ENCODE measurements at places on chromosomes 11 and 22.

DNA sequence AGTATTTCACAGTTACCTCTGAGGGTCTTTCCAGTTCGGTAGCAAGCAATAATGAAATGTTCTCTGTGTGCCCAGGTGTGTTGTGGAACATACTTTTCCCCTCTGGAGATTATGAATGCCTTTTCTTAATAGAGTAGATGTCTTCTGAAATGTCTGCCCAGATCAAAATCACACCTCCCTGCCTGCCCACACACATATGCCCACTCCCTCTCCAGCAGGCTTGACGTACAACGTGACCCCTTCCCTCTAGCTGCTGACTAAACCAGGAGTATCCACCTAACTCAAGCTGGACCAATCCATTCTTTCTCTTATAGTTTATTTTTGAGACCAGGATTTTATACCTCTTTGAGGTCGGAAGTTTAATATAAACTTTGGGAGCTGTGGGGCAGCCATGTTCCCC is 48.7 kb downstream of the ME3 start:
- no peak for DNase-seq

- DNase-seq: no peak
Observed at GRCh38 chr11:84780689-84781293, 846.4 kb downstream of the DLG2 start.

DNA sequence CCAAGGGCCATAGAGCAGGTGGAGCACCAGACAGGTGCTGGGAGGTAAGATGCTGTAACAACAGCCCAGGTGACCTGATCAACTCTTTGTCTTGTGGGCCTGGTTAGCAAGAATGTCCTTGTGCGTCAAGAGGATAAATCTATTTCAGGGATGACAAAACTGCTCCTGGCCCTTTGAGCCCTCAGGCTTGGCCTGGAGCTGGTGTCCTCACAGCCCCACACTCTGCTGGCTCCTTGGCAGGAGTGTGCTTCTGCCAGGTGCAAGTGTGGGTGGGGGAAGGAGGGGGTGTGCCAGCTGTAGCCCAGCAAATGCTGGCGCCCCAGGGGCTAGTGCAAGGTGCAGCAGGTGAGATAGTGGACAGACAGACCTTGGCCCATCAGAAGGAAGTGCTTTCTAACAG is 19.5 kb downstream of the AMPD3 start:
- DNase-seq: no peak

DNA sequence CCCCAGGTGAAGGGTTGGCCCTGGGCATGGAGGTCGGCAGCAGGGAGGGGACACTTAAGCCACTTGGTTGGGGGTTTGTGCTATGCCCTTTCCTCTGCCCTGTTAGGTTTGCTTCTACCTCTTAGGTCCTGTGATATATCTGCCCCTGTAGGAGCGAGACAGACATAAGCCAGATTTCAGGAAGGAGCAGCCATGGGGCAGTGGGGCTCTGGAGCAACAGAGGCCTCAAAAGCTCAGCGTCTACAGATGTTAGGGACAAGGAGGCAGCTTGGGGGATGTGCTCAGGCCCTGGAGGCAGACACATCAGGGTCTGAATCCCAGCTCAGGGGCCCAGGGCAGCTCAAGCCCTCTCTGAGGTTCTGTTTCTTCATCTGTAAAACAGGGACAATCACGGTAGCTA is 27.2 kb upstream of the KCNQ1OT1 start:
- no peak for DNase-seq

DNA sequence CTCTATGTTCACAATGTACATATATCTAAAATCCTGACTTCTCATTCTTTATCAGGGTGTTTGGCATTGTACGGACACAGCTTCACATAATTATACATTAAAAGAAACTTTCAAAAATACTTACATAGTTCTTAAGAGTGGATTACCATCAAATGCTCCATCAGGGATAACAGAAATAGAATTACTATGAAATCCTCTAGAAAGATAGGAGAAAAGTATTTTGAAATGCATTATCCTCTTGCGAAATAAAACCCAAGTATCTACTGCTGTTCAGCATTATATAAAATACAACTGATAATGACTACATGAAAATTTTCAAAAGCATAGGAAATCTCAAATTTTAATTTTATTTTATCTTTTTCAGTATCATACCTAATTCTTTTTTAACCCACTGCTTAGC is 17.8 kb upstream of the CCDC34 start:
- DNase-seq: no peak

GRCh38 chr11:58745705-58746364 is 14.1 kb upstream of the GLYAT start:
- DNase-seq: no peak

- DNase-seq: no peak
Observed at GRCh38 chr11:107140983-107141382, 122.7 kb upstream of the GUCY1A2 start.

DNA sequence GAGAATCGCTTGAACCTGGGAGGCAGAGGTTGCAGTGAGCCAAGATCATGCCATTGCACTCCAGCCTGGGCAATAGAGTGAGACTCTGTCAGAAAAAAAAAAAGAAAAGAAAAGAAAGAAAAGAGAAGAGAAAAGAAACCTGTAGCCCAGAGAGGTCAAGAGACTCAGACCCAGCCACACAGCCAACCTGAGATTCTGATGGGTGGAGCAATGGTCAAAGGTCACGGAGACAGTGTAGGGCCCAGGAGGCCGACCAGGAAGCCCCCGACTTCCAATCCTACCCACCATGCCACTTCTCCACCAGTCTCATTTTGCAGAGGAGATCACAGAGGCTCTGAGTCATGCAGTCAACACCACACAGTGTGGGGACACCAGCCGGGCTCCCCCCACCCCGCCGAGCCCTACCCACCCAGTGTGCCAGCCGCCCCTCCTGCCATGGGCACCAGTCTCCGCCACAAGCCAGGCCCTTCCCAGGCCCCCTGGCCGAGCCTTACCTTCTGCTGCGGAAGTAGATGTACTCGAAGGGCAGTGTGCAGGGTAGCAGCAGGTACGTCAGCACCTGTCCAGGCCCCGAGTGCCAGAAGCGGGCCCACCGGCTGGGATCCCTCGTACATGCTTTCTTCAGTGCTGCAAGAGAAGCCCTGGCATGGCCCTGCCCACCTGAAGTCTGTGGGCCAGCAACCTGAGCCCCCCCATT is 7.9 kb downstream of the PNPLA5 start:
- no peak for DNase-seq

GRCh38 chr11:113277907-113278306 is 36.5 kb upstream of the TTC12 start:
- DNase-seq: no peak

GRCh38 chr11:111352231-111352746 is 26.8 kb downstream of the POU2AF1 start:
- DNase-seq: no peak

DNA sequence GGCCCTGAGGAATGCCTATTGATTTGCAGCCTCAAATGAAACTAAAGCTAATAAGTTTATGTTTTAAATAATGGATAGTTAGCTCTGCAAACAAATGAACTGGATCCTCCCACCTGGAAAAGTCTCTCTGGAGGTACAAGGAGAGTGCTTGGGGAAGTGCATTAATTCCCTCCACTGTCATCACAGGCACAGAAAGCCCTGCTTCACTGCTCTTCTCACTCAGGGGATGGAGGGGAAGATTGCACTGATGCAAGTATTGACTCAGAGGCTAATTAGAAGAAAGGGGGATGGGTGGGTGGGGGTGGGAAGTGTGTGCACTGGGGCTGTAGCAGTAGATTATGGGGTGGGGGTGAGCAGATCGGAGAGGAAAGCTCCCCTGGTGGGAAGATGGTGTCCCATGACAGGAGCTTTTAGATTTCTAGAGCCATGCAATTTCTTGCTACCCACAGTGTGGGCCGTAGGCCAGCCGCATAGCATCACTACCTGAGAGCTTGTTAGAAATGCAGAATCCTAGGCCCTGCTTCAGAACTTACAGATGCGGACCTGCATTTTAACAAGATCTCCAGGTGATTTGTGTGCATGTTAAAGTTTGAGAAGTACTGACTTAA is 163.9 kb downstream of the HIPK3 start:
- no peak for DNase-seq

DNA sequence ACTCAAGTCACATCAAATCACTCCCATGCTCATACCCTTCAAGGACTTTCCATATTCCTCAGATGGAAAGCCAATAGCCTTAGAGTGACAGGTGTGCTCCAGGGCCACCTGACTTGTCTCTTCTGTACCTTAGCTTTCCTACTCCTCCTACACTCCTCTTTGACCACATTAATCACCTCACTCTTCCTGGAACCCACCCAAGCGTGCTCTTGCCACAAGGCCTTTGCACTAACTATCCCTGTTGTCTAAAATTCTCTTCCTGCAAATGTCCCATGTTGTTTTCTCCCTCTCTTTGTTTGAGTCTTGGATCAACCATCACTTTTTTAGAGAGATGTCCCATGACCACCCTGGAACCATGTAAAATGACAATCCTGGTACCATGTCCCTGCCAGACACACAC is 244.1 kb downstream of the AASDHPPT start:
- no peak for DNase-seq

GRCh38 chr11:67308031-67308866 is 4.9 kb downstream of the SSH3 start:
- no peak for DNase-seq

DNA sequence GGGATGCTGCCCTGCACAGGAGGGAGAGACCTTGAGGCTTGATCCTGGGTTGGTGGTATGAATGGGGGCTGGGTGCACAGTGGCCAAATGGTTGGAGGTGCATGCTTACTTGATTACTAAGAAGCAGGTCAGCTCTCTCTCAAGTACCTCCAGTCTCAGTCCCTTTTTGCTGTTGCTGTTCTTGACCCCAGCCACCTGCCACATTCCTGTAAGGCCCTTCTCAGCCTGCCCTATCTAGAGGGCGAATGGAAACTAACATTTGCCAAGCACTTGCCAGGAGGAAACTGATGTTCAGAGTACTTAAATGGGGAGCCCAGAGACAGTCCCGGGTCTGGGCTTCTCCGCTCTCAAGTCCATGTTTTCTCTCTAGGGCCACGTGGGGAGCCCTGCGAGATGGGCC is 39.9 kb downstream of the CABIN1 start:
- no peak for DNase-seq

GRCh38 chr11:118524757-118525470 is 2.4 kb upstream of the TTC36 start:
- DNase-seq: no peak

DNA sequence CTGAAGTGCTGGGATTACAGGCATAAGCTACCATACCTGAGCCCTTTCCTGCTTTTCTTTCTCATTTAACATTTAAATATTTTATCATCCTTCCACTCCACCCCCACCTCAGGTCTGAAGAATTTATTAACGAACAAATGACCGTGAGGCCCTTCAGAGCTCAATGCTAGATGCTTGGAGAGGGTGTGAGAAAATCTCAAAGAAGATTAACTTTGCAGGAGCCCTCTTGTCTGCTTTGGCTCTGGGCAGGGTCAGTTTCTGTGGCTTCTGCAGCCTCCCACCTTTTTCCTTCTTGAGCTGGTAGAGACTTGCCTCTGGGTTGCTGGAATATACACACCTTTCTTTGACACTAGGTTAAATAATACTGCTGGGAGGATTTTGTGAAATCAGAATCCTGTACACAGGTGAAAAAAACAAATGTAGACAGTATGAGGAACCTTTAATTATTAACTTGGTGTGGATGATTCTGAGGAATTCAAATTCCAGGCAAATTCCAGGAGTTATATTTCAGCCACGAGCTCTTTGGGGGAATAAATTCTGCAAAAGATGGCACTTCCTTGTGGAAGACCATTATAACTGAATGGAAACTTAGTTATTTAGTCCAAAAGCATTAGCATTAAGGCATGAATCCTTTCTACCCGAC is 3.4 kb upstream of the ZBTB44 start:
- no peak for DNase-seq

DNA sequence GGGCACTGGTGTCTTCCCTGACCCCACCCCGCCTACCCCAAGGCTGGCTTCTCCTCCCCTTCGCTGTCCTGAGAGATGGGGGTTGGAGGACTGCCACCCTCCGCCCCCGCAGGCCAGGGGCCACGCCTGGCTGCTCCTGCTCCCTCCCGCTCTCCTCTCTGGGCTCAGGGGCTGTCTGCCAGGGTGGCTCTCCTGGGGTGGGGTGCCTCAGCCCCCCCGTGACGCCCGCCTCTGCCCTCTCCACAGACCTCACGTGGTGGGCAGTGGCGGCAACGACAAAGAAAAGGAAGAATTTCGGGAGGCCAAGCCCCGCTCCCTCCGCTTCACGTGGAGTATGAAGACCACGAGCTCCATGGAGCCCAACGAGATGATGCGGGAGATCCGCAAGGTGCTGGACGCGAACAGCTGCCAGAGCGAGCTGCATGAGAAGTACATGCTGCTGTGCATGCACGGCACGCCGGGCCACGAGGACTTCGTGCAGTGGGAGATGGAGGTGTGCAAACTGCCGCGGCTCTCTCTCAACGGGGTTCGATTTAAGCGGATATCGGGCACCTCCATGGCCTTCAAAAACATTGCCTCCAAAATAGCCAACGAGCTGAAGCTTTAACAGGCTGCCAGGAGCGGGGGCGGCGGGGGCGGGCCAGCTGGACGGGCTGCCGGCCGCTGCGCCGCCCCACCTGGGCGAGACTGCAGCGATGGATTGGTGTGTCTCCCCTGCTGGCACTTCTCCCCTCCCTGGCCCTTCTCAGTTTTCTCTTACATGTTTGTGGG is 8.1 kb downstream of the RCOR2 start:
- DNase-seq: no peak

DNA sequence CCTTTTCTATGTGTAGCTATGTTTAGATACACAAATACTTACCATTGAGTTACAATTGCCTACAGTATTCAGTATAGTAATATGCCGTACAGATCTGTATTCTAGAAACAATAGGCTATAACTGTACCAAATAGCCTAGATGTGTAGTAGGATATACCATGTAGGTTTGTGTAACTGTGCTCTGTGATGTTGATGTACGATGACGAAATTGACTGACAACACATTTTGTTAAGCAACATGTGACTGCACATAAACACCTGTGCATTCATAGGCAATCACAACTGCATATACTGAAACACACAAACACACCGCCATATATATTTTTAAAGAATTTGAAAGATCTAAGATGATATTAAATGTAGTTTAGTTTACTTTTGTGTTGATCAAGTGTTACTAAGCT is 60.4 kb downstream of the TEAD1 start:
- no peak for DNase-seq

DNA sequence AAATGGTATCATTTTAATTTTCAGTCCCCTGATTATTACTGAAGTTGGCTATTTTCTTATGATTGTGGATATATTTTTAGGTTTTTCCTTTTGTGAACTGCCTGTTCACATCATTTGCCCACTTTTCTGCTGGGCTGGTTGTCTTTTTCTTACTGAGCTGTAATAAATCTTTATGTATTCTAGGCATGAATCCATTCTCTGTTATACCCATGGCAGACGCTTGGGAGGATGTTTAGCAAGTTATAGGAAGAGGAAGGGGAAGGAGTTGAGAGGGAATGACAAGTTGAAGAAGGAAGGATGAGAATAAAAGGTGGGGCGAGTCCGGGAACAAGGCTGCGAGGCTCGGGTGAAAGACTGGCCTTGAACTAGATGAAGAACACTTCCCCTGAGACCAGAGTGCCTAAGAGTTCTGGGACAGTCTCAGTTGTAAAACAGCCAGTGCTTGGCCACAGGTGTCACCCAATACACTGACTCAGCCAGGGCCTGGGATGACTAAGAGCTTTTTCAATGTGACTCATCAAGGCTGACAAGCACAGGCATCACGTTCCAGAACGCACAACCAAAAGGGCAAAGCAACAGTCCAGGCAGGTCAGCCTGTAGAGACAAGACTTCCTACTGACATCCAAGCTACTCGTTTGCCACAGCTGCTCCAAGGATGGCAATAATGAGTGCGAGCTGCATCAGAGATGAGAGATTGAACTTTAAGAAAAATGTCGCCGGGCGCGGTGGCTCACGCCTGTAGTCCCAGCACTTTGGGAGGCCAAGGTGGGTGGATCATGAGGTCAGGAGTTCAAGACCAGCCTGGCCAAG is 35.2 kb downstream of the LRFN4 start:
- DNase-seq: no peak

Data from naive thymus-derived CD8-positive, alpha-beta T cell (primary cell).